ENCODE measurements at places on chromosomes 12 and 14.

- no peak for DNase-seq
These were observed at the start of gene KITLG for GRCh38 chr12:88580051-88580871. Gene KITLG (minus strand): TSS chr12:88580471. CDS start chr12:88580278, 193 bp downstream.

DNA sequence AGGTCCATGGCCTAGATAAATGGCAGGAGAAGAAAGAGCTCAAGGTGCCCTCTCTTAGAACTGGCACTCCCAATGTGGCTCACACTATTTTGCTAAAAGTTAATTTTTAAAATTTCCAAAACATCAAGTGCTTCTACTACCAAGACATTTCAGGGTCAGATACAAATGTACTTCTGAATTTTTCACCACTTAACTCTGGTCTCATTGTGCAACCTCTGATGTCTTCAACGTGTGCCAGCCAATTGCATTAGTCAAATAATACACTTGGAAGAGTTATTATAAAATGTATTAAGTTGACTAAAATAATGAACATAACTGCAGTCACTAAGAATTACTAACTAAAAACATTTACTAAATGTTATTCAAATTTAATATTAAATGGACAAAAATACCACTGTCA is 41.3 kb downstream of the SLC25A47 start:
- DNase-seq = no peak

GRCh38 chr14:92609955-92610354 is 96.4 kb downstream of the RIN3 start:
- DNase-seq = no peak

DNA sequence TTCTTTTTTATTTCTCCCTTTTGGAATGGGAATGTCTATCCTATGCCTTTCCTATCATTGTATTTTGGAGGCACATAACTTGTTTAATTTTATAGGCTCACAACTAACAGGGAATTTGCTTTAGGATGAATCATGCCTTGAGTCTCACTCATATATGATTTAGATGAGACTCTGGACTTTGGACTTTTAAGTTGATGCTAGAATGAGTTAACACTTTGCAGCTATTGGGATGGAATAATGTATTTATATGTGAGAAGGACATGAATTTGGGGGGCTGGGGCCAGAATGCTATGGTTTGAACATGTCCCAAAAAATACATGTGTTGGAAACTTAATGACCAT is 365.3 kb downstream of the ZFP36L1 start:
- DNase-seq = no peak

GRCh38 chr12:103310546-103311270 is 185.1 kb downstream of the C12orf42 start:
- DNase-seq = no peak

DNA sequence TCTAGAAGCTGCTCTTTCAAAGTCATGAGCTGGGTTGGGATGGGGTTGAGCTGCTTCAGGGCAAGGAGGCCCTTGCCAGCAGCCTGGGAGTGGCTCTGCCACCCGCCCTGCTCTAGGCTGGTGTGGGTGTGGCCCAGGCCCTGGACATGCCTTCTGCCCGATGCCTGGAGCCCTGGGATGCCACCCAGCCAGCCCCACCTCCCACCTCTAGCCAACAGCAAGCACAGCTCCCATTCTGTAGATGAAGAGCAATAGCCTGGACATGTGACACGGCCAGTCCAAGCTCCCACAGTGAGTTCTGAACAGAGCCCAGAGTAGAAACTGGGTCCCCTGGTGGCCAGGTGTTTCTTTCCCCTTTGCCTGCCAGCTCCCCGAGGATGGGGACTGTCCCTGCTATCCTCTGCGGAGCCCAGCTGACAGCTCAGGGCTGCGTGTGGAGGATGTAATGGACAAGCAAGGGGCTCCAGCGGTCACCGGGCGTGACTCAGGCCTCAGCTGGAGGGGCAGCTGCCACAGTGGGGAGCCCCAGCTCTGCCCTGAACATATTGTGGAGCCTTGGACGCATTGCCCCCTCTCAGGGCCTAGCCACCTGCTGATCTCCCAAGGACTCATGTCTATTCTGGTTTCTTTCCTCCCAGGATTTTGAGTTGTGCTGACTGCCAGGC is 165.2 kb downstream of the TSPAN9 start:
- DNase-seq = no peak

DNA sequence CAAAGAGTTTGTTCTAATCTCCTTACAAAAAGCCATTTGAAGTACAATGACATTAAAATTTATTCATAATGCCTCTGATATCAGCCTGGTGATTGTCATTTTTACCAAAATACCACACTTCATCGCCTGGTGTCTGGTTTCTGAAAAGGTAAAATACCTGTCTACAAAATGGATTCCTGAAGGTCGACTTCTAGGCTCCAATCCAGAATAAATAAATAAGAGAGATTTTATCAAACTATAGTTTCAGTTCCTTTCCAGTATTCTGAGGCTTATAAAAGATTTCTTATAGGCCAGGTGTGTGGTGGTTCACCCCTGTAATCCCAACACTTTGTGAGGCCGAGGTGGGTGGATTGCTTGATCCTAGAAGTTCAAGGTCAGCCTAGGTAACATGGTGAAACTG is 340.7 kb downstream of the SLC16A7 start:
- no peak for DNase-seq
